ENCODE measurements at places on chromosomes 5 and 9. TPM values are rescaled to one million over a fixed set of nuclear protein-coding genes. Genes with fewer than 3 reads are reported as not detected.

Gene CCDC187
- total RNA-seq: 1.1 TPM

DNA sequence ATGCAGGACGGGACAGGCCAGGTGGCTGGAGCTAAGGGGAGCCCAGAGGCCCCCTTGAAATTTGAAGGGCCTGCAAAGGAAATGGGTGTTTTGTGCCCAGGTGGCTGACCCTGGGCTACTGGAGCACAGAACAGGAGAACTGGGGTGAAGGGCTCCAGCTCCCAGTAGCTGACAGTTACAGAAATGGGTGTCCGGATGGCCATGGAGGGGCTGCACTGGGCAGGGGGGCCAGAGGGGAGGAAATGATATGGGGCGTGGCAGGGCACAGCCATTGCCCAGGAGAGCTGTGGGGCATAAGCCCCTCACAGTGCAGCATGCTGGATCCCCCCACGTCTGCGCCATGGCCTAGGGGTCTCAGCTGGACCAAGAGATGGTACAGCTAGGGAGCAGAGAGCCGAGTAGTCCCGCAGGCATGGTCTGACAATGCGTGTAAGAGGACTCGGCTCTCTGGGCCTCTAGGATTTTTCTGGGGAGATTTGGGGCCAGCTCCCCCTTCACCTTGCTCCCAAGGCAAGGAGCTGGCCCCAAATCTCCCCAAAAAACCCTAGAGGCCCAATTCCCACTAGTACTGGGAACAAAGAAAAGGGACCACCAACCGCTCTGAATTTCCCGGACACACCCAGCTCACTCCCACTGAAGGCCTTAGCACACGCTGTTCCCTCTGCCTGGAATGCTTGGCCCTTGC, 7.9 kb upstream of the CARD19 start:
- DNase-seq: no peak

DNA sequence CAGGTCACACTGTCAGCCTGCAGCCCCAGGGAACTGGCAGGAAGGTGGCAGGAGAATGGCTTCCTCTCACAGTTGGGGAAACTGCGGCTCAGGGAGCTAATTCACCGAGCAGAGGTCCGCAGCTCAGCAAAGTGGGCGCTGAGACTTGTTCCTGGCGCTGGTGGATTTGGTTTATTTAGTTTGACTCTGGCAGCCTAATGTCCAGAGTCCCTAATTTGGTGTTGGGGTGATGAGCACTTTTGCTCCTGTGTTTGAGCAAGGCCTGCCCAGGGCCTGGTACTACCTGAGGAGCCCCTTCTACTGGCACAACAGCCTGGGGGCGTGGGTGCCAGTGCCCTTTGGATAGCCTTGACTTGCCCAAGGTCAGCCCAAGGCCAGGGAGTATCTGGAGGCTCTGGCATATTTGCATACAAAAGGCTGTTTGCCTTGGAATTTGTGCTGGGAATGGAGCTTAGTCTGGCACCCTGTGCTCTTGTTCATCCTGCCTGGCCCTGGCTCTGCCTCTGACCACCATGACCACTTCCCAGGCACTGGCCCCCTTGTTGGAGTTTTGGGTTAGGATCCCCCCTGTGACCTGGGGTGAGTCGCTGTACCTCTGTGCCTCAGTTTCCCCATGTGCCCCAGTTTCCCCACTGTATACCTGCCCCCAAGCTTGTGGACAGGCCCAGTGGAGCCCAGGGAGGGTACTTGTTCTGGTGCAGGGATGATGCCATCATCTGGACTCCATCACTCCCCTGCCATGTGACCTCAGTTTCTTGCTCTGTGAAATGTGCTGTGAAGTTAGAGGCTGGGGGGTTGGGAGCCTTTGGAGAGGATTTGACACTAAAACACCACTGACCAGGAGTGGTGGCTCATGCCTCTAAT, 1.4 kb downstream of the SUSD3 start:
- DNase-seq: no peak

DNA sequence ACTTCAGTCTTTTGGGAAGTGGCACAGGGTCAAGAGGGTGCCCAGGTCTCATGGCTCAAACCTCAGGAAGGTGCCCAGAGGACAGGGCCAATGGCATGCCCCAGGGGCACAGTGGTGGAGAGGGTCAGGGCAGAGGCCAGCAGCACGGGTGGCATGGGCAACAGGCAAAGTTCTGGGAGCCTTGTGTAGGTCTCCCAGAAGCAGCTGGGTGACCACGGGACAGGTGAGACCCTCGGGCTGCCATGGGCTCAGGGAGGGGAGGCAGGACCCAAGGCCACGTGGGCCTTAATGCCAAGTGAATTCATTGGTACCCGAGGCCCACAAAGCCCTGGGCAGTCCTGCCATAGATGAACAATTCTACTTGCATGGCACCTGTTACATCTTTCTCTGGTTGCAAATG, 72.4 kb upstream of the ADAMTS2 start:
- DNase-seq: no peak

DNA sequence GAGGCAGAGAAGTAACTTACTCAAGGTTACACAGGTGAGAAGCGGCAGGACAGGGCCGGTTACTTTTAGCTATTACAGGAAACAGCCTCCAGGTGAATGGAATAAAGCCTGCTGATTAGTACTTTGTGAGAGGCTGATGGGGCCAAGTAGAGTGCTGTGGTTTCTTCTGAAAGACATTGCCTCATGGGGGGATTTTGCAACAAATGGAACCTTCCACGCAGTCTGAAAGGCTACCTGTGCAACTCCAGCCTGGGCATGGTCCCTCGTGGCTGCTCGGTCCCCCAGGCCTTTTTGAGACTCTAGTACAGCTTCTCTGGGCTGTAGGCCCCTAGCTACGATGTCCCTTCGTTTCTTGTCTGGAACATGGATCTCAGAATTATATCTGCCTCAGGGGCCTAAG, 2.0 kb downstream of the TMEM268 start:
- no peak for DNase-seq

DNA sequence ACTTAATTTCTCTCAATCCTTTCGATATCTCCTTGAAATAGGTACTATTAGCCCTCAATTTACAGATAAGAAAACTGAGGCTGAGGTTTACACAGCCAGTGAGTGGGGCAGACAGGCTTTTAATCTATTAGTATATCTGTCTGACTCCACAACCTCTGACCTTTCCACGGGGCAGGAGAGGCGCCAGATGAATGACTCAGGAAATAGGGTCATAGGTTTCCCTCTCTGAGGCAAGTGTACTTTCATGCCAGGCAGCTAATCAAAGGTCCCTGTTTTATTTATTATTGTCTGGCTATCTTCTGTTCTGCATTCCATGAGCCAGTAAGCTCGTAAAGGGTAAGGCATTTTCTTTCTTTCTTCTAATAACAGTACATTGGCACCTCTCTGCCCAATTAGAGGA, 79.6 kb upstream of the KLF4 start:
- DNase-seq: peak; percentile 20

DNA sequence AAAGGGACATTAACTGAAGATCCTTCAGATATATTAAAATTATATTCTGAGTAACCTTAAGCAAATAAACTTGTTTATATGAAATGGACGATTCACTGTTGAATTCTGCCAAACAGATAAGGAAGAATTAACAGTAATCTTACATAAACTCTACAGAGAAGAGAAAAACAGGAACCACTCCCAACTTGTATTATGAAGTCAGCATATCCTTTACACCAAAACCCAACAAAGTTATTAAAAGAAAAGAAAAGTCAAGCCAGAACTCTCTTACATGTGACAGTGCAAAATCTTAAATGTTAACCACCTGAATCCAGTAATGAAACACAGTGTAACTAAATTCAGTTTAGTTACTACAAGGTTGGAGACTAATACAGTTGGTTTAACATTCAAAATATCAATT, 185.8 kb downstream of the DEPDC1B start:
- no peak for DNase-seq

Gene ATG12
- total RNA-seq: 18.7 TPM

Gene ACTBL2
- total RNA-seq: not detected

- peak; percentile 29 for DNase-seq
These were observed 7.2 kb downstream of the GAPT start for GRCh38 chr5:58498340-58498942.

DNA sequence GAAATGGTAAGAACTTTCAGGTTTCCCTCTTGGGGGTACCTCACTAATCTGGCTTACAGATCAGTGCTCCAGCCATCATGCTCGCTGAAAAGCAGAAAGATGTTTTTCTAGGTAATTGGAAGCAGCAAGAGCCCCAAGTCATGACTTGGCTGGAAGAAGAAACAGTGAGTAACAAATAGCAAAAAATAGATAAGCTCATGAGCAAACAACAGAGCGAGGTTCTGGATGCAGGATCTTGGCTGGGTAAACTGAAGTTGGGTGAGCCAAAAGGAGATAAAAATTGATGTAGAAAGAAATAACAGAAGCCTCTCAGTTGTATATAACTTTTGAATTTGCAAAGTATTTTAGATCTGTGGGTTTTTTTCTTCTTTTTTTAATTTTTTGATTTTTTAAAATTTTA, 110.1 kb downstream of the INSYN2B start:
- no peak for DNase-seq

DNA sequence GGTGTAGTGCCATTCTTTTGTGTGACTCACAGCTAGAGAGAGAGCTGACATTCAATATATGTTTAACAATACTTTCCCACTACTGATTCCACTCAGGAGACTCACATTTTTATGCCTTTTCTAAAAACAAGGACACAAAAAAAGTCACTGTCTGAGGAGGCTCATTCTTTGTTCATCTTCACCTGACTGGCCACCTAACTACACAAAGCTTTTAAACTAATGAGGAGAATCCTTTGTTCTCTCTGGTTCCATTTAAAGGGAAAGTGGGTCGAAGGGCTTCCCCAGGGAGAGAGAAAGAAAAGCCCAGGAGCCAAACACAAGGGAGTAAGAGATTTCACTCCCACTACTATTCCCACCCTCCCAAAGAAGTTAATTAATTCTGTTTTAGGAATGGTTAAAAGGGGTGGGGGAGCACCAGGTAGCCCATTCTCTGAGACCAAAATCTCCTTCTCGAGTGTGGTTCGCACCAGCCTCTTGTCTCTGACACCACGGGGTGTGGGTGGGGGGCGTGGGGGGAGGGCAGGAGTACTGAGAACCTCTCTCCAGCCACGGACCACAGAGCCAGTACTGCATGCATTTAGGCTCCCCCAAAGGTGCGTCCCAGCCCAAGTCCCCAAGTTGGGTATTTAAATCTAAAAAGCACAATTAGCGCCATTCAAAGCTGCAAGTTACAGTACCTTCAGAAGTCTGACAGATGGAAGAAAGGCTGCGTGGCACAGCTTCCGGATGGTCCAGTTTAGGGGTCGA, 747 bp downstream of the TRPM3 start:
- DNase-seq: no peak

- DNase-seq: no peak
These were observed 104.8 kb upstream of the SREK1 start for GRCh38 chr5:66039296-66039695.

DNA sequence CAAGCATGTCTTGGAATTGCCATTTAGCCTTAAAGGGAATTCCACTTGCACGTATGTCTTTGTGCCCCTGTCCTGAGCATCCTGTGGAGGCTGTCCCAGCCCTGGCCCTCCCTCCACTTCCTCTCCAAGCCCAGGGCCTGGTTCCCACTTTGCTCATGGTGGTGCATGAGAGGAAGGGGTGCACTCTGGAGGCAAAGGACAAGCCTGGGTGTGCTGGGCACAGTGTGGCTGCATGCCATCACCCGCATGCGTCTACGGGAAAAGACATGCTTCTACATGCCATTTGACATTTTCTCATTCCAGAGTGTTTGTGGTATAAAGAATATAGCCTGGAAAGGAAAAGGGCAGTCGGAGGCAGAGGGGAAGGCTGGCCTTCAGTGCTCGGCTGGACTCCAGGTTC, 7.2 kb upstream of the IRX2 start:
- no peak for DNase-seq

DNA sequence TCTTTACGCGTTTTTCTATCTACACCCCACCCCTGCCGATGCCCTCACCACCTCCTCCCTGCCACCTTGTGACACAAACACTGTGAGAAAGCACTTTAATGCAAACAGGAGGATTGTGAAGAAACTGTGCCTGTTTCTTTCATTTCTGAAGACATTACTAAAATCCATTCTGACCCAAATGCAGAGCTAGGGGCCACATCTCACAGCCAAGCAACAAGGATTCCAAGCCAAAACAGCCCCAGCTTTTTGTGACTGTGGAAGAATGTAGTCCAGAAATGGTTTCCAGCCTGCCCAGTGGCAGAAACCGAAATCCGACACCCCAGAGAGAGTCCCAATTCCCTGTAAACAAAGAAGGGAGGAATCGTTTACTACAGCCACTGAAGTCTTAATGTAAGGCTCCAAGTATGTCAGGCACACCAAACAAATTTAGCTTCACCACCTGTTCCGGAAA, 190.9 kb downstream of the TTC39B start:
- DNase-seq: no peak

GRCh38 chr5:150723845-150724244, 23.0 kb upstream of the RBM22 start:
- no peak for DNase-seq

DNA sequence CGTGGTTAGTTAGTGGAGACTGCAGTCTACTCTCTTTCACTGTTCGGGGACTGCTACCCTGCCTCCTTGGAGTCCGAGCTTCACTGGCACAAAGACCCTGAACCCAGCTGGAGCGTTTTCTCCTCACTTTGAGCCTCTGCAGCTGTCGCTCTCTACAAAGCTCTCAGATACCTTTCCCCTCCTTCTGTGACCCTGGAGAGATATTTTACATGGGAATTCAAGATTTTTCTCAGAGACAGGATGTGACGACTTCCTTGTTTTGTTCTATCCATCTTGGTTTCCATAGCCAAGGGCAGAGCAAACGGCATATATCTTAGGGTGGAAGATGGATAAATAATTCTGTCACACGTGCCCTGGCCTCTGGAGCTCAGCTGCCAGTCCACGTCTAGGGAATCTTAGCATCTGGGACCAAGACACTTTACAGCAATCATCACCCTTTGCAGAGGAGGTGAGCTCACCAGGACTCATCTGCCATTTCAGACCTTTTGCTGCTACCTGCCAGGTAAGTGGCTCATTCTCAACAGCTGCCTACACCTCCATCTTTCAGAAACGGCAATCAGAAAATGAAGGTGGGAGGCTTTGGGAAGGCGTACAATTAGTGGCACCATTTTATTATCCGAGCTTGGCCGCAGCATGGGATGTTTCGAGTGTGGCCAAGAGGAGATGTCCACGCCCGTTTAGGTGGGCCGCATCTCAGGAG, at the start of gene BTNL9:
Gene BTNL9 (plus strand): TSS at position 336 of the 700 bp plus-strand sequence. CDS start 5,224 bp downstream, outside the sequence.
- DNase-seq: no peak

GRCh38 chr5:2169850-2170760, 287.4 kb upstream of the IRX4 start:
- no peak for DNase-seq

- no peak for DNase-seq
These were observed 25.1 kb downstream of the COL15A1 start for GRCh38 chr9:98968601-98969337.

DNA sequence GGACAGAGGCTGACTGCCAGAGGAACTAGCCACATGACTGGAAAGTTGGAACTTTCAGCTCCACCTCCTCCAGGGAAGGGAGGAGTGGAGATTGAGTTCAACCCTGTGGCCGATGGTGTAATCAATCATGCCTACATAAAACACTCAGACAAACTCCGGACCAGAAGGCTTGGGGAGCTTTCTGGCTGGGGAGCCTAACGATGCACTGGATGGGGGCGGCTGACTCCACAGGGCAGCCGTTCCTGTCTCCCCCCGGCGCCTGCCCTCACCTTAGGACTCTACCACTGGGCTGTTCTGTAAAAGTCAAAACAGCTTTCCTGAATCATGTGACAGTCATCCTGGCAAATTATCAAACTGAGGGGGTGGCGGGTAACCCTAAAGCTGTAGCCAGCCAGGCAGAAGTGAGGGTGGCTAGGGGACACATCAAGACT, 58.0 kb downstream of the GOLM1 start:
- DNase-seq: no peak

Gene TXNDC8
- total RNA-seq: not detected

Gene ABO
- 199 TPM for total RNA-seq

Gene HMHB1
- total RNA-seq: not detected

Data from transverse colon (tissue), 4 donors.